ENCODE measurements at places on chromosomes 5 and 9.

DNA sequence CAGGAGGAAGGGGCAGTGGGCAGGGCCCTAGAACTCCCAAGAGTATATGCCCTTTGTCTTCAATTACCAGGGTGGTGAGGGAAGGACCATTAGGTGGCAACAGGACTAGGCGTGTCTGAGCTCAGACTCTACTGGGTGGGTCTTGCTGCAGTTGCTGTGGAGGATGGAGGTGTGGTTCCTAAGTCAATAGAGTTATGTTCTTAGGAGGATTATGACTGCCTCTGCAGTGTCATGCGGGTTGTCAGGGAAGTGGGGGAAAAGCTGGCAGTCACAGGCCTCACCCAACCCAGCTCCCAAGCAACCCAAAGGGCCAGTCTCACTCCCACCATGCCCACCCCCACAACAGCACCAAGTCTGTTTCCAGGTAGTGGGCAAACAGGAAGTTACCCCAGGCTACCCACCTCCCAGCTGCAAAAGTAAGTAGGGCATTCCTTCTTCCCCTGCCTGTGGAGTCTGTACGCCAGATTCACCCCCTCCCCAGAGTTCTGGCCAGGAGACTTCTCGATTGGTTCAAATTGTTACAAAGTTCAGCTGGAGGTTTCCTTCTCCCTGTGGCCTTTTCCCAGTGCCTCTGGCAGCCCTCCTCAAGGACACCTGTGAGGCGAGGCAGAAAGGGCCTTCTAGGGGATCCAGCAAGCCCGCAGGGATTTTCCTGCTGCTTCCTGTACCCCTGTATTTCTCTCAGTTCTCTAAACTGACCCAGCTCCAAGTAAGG, 145.3 kb downstream of the HINT1 start:
- DNase-seq: no peak

DNA sequence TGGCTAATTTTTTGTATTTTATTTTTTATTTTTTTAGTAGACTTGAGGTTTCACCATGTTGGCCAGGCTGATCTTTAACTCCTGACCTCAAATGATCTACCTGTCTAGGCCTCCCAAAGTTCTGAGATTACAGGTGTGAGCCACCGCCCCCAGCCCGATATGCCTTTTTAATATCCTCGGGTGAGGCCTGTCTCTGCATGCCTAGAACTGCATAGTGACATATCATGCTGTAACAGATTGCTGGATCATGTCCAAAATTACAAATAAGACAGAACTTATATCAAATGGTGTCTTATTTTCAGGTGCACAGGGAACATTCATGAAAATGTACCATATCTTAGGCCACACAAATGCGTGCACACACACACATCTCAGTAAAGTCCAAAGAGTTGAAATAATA, 39.1 kb upstream of the PJA2 start:
- no peak for DNase-seq

- DNase-seq: no peak
These were observed 88.5 kb upstream of the TXNDC8 start for GRCh38 chr9:110426052-110426709.

- DNase-seq: no peak
These were observed 69.4 kb downstream of the RIGI start for GRCh38 chr9:32456564-32456963.

DNA sequence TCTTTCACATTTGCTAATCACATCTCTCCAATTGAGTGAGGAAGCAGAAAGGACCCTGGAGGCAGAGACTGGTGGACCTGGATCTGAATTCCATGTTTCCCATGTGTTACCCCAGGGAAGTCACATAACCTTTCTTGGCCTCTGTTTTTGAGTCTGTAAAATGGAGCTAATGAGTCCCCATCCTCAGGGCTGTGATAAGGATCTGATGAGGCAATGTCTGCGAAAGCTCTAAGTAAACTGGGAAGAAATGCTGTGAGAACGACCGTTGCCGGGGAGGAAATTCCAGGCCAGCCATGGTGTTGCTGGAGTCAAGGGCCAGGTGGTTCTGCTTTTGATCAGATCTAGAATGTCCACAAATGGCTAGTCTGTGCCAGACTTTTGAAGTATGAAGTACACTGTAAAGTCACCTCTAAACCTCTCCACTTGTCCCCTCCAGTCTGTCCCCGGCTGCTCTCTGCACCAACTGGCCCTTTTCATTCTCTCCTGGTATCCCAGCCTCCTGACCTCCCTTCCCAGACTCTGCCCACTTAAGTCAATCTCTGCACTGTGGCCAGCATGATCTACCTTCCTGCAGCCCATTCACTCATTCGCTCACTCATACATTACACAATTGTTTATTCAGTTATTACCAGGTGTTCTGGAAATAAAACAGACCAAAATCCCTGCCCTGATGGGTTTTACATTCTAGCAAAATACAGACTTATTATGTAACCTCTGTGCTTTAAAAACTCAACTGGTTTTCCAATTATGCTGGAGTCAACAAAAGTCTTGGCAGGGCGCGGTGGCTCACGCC, 32.5 kb upstream of the N4BP3 start:
- DNase-seq: no peak

DNA sequence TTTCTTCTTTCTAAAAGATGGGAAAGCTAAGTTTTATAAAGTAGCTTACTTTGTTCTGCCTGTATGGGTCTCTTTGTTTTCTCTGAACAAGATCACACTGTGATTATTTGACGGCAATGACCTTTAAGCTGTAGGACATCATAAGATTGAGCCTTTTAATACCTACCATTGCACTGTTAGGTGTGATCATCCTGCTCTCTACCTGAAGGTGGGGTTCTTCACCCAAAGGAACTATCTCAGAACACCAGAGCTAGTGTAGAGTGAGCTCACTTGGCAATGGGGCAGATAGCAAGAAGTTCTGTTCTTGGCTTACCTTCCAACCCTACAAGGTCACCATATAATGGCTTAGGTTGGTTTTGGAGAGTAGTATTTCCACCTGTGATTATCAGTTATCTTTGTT, 200.2 kb downstream of the SPATA31D1 start:
- no peak for DNase-seq

DNA sequence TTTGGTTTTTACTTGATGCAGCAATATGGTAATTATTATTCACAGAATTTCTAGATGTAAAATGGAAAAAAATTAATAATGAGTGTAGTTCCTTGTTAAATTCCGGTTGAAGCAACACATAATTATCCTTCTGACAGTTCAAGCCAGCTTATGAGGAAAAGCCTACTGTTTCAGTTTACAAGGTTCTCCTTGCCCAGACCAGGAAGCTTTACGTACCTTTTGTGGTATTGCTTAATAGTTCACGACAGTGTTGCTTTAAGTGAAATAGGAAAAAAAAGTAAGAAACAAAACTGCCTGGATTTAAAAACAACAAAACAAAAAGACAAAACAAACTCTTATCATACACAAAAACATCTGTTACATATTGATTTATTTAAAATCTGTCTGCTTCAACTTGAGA, 547.3 kb upstream of the C9orf72 start:
- no peak for DNase-seq

DNA sequence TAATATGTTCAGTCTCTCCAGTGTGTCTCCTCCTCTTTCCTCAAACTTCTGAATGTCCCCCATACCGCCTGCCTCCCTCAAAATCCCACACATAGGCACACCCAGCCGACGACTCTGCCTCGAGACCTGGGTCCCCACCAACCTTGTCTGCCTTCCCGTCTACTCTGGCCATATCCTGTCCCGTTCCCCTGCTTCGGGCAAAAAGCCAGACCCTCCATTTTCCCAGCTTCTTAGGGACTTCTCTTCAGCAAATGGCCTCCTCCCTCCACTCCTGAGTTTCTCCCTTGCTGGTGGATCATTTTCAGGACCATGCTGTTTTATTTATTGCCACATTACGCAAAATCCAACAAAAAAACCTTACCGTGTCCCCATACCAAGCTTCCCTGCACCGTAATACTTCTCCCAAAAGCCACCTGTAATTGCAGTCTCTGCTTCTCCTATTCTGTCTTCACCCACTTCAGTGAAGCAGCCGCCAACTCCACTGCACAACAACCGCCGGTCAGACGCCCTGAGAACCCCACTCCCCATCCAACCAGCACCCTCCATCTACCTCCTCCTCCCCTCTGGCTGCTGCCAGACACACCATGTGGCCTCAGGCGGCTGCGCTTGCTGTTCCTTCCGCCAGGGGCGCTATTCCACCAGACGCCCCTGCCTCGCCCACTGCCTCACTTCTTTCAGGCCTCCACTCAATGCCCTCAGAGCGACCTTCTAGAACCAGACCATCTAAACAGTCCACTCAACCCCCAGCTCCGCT, 117.0 kb downstream of the TRPM6 start:
- DNase-seq: no peak

- DNase-seq: no peak
These were observed 468.8 kb upstream of the SMC2 start for GRCh38 chr9:103625161-103625804.
